ENCODE measurements at places on chromosomes 3 and 15. TPM values are rescaled to one million over a fixed set of nuclear protein-coding genes. Genes with fewer than 3 reads are reported as not detected.

The ILDR1 gene
- 1.9 TPM for polyA plus RNA-seq

GRCh38 chr3:18423401-18424212 is 1.5 kb downstream of the SATB1 start:
- DNase-seq, result peak; percentile 45

The CHL1 gene
- 28.2 TPM for polyA plus RNA-seq

DNA sequence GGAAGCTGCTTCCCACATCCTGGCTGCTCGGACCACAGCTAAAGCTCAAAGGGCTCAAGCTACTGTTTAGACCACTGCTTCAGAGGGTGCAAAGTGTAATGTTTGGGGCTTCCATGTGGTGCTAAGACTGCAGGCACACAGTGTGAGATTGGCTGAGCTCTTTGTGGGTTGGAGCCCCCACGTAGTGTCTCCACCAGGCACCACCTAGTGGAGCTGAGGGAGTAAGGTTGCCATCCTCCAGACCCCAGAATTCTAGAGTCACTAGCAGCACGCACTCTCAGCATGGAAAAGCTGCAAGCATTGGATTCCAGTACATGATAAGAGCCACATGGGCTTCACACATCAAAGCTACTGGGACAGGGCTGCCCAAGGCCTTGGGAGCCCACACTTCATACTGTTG is 9.3 kb downstream of the MKRN3 start:
- DNase-seq, result no peak

The LRRC34 gene
- 3.3 TPM for polyA plus RNA-seq

The PPP1R2 gene
- polyA plus RNA-seq, result 47.3 TPM

GRCh38 chr3:85691196-85691595 is 732.4 kb downstream of the CADM2 start:
- no peak for DNase-seq

DNA sequence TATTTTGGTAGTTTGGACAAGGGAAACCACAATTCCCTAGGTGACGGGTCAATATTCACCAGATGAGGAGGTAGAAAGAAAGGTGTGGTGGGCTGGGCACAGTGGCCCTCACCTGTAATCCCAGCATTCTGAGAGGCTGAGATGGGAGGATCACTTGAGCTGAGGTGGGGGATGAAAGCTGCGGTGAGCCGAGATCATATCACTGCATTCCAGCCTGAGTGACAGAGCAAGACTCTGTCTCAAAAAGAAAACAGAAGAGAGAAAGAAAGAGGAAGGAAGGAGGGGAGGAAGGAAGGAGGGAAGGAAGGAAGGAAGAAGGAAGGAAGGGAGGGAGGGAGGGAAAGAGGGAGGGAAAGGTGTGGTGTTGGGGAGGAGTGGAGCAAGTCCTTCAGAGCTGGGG is 56.1 kb upstream of the RNF7 start:
- no peak for DNase-seq

GRCh38 chr3:55718521-55718921 is 231.4 kb upstream of the WNT5A start:
- DNase-seq, result no peak

GRCh38 chr3:171806200-171807128 is 3.8 kb downstream of the PLD1 start:
- no peak for DNase-seq

GRCh38 chr15:99925661-99926461 is 192.6 kb upstream of the LYSMD4 start:
- DNase-seq, result peak; percentile 77

DNA sequence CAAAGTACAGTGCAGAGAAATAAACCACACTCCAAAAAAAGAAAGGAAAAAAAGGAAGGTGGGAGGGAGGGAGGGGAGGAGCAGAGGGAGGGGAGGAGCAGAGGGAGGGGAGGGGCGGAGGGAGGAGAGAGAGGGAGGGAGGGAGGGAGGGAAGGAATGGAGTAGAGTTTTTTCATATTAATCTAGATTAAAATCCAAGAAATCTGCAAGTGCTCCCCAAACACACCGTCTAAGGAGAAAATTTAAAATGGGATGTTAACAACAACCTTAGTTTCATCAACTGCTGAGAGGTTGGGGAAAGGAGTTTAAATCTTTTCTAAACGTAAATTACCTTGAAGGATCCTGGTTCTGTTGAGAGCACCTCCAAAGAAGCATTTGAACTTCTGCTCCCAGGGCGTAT is 6.6 kb downstream of the FSIP1 start:
- no peak for DNase-seq

The RTP1 gene
- polyA plus RNA-seq, result not detected

- no peak for DNase-seq
Observed at GRCh38 chr3:14906355-14906971, 40.9 kb upstream of the NR2C2 start.

The ARGFX gene
- polyA plus RNA-seq, result not detected

The NR1I2 gene
- polyA plus RNA-seq, result 0.21 TPM

- DNase-seq, result no peak
Observed at GRCh38 chr3:39917065-39917773, 107.8 kb downstream of the MYRIP start.

GRCh38 chr3:36761779-36762178 is 2.6 kb downstream of the DCLK3 start:
- no peak for DNase-seq

DNA sequence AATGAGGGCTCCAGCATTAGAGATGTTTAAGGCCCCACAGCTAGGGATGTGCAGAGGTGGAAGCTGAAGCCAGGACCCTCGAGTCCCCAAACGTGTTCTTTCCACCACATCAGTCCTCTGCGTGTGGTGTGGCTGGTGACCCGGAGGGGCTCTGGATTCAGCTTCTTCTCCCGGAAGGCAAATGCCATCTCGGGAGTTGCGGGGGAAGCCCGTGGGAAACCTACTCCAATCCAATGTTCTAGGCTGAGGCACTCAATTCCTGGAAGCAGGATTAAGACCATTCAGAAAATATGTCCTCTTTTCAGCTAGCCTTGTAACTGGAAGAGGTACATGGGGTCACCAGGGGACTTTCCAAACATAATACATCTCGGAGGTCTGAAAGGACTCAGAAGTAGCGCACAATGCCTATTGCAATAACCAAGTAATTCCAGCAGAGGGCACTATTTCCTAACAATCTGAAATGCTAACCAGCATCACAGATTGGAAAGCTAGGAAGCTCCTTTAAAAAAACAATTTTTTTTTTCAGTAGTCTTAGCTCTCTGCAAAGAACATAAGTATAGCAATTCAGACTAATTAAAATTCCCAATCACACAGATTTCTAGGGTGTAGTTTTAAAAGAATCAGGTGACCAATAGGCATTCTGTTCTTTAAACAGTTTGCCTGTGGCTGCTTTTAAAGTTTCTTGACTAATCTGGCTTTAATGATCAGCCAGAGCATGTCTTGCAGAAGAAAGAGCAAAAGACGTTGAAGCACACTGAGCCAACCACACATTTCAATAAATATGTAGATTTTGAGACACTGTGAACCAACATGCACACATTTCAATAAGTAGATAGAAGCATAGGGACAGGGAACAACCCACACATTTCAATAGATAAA is 36.1 kb downstream of the BNC1 start:
- no peak for DNase-seq

Measured in ovary (tissue), 10 donors.